ENCODE measurements at places on chromosomes 16 and 17.

- no peak for DNase-seq
Observed at GRCh38 chr17:14118951-14119350, 49.6 kb downstream of the COX10 start.

DNA sequence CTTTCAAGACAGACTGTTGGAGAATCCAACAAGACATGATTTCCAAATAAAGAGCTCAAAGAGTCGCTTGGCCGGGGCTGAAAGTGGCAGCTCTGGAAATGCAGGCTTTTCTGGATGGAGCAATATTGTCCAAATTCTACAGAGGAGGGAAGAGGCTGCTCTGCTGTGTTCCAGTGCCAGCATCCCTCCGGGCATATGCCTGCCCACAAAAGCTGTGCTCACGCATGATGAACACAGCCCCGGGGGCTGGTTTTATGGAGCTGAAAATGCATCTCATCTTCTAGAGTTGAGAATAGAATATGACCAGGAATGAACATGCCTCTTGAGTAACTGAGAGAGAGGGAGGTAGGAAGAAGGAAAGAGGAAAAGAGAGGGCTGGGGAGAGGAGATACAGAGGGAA is 74.7 kb upstream of the TOX3 start:
- DNase-seq = no peak

- no peak for DNase-seq
Observed at GRCh38 chr17:68878226-68878885, 76.8 kb downstream of the ABCA8 start.

- no peak for DNase-seq
Observed at GRCh38 chr17:78259192-78259554, 27.7 kb downstream of the TMEM235 start.

GRCh38 chr17:20999044-20999573 is 43.7 kb downstream of the USP22 start:
- DNase-seq = no peak

GRCh38 chr16:82105107-82105506 is 64.9 kb downstream of the MPHOSPH6 start:
- DNase-seq = no peak

- no peak for DNase-seq
Observed at GRCh38 chr16:74667255-74667700, 601 bp upstream of the RFWD3 start.

All from CD4-positive, alpha-beta T cell treated with Interleukin-15 for 1 hour (primary cell).